ENCODE measurements at places on chromosomes 4 and X.

DNA sequence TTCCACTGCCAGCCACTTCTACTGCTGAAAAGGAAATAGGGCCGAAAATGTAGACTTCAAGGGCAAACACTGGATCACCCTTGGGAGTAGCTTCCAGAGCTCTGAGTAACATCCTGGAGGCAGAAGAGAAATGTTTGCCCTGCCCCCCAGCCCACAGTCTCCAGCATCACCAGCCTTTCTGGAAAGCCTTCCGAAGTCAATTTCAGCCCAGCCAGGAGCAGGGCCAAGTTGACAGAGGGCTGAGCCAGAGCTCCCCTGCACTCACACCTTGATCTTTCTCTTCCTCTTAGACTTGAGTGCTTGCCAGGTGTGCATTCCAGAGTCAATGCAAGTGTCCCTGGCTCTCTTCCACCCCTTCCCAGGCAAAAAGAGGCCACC lies 35.2 kb downstream of the SLC25A5 start:
- no peak for DNase-seq

DNA sequence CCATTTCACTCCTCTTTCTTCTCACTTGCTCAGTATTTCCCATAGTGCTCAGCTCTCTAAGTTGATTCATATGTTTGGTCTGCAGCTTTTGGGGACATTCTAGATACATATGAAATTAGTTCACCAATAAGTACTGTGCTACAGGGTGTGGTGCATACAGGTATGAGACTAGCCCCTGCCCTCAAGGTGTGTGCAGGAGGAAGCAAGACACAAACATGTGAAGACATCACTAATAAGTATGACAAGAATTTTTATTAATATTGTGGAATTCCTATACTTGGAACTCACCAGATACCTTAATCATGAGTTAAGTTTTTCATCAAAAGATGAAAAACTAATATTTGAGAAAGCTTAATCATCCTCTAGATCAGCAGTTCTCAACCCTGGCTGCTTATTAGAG lies 505.2 kb downstream of the ZNF674 start:
- no peak for DNase-seq

DNA sequence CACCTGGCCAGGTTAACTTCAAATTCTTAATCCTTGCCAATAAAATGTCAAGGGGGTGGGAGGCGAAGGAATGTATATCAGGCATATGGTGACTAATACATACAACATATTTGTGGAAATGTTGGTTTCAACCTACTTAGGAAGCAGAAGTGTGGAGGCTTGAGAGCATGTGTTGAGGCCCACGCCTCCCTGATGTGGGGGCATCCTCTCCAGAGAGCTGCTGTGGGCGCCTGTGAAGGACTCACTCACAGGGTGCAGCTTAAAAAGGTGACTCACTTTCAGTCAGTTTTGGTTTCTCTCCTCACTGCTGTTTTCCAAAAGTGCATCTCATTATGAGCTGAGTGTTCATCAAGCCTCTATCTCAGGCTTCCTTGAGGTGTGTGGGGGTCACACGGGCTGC lies 27.5 kb downstream of the LNX1 start:
- no peak for DNase-seq

DNA sequence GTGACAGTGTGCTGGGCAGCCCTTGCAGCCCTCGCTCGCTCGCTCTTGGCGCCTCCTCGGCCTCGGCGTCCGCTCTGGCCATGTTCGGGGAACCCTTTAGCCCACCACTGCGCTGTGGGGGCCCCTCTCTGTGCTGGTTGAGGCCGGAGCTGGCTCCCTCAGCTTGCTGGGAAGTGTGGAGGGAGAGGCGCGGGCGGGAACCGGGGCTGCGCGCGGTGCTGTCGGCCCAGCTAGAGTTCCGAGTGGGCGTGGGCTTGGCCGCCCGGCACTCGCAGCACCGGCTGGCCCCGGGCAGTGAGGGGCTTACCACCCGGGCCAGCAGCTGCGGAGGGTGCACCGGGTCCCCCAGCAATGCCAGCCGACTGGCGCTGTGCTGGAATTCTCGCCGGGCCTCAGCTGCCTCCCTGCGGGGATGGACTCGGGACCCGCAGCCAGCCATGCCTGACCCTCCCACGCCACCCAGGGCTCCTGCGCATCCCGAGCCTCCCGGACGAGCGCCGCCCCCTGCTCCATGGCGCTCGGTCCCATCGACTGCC lies 770.1 kb upstream of the GALNTL6 start:
- DNase-seq = no peak

DNA sequence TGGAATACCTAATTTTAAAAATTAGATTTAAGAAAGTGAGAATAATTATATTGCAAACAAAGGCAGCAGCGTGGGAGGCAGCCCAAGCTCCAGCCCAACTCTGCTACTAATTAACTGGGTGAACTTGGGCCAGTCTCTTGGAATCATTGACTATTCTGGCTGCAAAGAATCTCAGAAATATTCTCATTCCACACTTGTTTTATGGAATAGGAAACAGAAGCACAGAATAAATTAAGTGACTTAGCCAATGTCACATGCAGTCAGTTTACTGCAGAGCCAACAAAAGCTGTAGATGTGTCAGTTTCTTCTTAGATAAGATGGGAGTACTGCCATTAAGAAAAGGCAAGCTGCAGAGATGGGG lies 132.6 kb upstream of the FAM9B start:
- no peak for DNase-seq

DNA sequence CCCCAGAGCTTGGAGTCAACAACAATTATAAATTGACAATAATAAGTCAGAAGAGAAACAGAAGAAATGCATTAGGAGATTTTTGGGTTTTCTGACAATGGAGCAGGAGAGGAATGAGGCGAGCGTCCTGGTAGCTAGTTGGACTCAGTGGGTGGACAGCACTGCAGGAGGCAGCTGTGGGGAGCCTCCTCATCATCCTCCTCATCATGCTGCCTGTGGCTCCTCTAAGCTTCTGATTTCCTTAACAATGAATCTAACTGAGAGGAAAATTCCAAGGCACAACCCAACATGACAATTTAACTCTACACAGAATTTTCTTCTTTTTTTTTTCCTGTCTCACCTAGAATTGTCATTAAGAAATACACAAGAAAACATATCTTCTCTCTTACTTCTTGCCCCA lies 357.1 kb upstream of the NOCT start:
- DNase-seq = no peak

DNA sequence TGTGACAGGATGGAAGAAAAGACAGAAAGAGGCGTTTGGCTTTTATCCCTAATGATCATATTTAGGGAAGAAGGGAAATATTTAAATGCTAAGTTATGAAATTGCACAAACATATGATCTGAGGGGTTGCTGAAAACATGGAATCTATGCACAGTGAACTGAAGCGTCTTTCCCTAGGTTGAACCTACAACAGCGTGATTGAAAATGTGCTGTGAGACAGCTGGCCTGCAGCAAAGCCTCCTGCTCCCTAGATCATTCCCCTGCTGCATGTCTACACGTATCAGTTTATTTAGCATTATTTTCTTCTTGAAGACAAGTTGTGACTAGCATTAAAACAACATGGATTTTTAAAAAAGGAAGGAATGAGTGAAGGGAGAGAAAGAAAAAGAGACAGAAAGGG lies 272.5 kb upstream of the TRAM1L1 start:
- no peak for DNase-seq

DNA sequence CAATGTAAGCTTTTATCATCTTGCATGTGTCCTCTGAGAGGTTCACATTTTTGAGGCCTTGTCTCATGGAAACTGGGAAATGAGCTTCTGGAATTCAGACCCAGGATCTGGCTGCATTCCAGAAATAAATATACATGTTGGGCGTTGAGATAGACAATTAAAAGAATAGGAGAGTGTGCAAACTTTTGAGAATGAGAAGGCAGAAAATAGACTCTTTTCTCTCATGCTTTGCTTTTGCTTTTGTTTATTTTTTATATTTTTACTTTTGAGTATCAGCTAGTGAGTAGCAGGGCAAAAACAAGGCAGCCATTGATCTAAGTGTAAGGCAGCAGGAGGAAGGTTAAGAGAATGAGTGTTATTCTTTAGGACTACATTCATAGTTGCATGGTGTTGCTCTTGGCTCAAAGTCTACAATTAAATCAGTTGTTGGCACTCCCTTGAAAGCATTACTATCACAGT lies 12.4 kb downstream of the SHROOM3 start:
- DNase-seq = no peak

- no peak for DNase-seq
Measured at GRCh38 chrX:136755411-136755810, 25.3 kb downstream of the ARHGEF6 start.

- no peak for DNase-seq
Measured at GRCh38 chr4:10808591-10808990, 124.0 kb upstream of the CLNK start.

GRCh38 chr4:35725131-35725530 lies 519.2 kb downstream of the ARAP2 start:
- DNase-seq = no peak

DNA sequence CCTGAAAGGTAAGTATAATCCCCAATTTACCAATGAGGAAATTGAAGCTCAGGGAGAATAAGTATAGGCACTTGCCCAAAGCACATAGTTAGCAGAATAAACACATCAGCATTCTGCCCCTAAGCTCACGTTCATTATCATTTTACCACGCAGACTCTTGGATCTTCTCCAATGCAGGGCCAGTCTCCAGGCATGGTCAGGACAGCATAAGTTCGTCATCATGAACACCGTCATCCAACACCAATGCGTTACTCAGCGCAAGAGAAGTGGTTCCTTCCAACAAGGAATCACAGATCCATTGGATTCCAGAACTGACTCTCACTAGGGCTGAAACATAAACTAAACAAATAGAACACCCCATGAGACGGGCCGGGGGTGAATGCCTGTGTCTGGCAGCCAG lies 86.5 kb upstream of the GPM6B start:
- peak; percentile 68 for DNase-seq

DNA sequence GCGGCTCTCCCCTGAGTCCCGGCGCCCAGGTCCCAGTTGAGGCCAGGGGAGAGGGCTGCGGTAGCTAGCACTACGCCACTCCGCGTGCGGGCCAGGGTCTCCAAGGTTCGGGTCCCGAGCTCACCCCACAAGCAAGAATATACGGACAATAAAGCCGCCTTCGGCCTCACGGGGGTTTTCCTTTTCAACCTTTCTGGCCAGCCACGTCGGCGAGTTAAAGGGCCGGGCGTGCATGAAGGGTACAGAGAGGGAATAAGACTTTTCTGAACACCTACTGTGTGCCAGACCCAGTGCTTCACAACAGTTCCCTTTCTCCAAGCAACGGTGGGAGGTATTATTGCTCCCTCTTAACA lies 138.5 kb upstream of the ZIC3 start:
- DNase-seq = no peak

- DNase-seq = no peak
Measured at GRCh38 chrX:153611298-153612095, 12.6 kb upstream of the CCNQ start.

DNA sequence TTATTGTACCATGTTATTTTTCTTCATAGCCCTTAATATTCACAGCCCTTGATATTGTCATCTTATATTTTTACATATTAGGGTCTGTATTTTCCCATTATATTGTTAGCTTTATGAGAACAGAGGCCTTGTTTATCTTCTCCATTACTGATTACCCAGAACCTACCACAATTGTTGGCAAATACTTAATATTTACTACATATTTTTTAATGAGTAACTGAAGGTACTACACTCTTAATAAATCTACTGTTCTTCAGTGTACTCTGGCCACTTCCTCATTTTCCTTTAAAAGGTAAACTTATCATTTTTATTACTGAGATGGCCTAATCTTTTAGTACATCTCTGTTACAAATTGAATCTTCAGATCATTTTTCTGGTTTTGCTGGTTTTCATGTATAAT lies 133.5 kb downstream of the COL4A5 start:
- DNase-seq = no peak

GRCh38 chrX:100647739-100648138 lies 3.7 kb downstream of the SRPX2 start:
- peak; percentile 25 for DNase-seq

DNA sequence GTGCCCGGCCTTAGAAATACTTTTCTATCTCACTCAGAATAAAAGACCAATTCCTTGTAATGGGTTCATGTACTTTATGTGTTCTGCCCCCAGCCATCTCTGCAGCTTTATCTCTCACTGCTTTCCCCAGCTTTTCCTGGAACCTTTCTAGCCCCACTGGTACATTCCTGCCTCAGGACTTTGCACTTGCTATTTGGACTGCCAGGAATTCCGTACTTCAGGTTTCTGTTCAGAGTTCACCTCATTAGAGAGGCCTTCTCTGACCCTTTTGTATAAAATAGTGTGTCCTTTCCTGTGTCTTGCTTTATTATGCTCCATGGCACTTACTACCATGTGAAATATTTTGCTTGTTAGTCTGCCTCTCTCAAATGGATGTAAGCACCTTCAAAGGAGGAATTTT lies 112.5 kb downstream of the PDLIM5 start:
- no peak for DNase-seq

DNA sequence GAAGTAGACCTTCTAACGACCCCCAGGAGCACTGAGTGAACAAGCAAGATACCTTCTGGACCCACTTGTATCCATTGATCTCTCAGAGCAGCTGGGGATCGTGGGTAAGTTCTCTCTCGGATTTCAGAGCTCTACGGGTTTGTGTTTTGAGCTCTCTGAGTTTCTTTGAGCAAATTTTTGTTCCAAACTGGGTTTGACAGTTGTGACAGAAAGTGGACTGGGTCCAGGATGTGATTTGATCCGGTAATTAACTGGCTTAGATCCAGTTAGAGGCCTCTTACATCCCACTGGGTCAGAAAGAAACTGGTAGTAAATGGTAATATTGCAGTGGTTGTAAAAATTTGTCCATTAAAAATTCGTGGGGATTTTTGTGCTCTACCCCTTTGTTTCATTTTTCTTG lies 459.2 kb downstream of the INPP4B start:
- no peak for DNase-seq

DNA sequence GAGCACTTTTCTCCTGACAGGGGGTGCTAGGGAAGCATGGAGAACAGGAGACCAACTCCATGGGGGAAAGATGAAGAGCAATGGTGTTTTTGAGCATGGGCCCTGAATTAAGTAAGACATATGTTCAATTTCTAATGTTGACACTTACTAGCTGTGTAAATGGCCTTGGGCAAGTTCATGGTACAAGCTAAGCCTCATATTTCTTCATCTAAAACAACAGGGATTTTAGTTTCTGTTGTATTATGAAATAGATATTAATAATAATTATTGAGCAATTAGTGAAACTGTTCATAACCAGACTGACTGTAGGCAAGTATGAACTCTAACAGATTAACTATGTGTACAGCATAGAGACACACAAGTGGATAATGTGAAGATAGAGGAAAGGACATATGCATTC lies 515.0 kb upstream of the FAT1 start:
- no peak for DNase-seq

DNA sequence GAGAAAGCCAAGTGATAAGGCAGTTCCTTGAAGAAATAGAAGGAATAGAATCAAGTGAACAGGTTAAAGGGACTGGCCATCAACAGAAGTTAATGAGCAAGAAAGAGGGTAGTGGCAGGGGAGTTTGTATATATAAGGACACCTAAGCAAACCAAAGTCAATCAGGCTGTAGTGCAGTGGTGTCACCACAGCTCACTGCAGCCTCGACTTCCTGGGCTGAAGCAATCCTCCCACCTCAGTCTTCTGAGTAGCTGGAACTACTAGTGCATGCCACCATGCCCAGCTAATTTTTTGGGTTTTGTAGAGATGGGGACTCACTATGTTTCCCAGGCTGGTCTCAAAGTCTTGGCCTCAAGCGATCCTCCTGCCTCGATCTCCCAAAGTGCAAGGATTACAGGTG lies 15.9 kb downstream of the ACOT9 start:
- DNase-seq = no peak
